ENCODE measurements at places on chromosomes 13 and 19.

- DNase-seq: no peak
Observed at GRCh38 chr13:99737481-99738245, 233.9 kb downstream of the ZIC5 start.

- no peak for DNase-seq
Observed at GRCh38 chr13:52776726-52777125, 37.1 kb upstream of the CNMD start.

GRCh38 chr13:51349016-51349415 is 9.5 kb downstream of the SERPINE3 start:
- no peak for DNase-seq

- DNase-seq: no peak
Observed at GRCh38 chr19:16860118-16860517, 28.7 kb upstream of the F2RL3 start.

DNA sequence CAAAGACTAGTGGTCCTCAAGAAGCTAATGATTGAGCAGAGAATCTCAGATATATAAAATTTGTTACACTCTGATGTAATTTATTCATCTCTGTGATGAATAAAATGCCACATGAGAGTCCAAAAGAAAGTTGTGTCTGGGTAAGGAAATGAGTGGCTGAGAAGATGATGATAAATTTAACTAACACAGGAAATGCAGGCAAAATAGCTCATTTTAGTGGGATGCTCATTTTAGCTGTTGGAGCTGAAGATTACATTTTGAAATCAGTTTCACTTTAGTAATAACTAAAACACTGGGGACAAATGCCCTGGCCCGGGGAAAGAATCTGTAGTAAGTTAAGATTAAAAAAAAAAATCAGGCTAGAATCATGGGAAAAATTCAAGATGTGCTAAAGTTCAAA is 35.2 kb downstream of the SPRY2 start:
- no peak for DNase-seq

DNA sequence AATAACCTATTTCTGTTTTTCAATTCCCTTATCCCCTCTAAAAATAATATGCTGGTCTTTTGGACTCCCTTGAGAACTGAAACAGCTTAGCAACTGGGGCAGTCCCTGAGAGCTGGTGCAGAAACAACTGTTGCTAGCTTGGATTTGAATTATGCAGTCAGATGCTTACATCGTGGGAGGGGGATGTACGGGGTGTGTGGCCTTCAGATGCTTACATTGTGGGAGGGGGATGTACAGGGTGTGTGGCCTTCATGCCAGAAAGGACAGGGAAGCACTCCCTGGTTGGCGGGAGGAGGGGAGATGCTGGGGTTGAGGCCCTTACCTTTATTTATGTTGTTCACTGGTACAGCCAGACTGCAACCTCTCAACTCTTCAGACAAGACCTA is 25.6 kb downstream of the LRCH1 start:
- no peak for DNase-seq

GRCh38 chr13:33296793-33297425 is 11.4 kb upstream of the STARD13 start:
- DNase-seq: no peak

- DNase-seq: no peak
Observed at GRCh38 chr19:21202865-21203494, 61.1 kb downstream of the ZNF431 start.

DNA sequence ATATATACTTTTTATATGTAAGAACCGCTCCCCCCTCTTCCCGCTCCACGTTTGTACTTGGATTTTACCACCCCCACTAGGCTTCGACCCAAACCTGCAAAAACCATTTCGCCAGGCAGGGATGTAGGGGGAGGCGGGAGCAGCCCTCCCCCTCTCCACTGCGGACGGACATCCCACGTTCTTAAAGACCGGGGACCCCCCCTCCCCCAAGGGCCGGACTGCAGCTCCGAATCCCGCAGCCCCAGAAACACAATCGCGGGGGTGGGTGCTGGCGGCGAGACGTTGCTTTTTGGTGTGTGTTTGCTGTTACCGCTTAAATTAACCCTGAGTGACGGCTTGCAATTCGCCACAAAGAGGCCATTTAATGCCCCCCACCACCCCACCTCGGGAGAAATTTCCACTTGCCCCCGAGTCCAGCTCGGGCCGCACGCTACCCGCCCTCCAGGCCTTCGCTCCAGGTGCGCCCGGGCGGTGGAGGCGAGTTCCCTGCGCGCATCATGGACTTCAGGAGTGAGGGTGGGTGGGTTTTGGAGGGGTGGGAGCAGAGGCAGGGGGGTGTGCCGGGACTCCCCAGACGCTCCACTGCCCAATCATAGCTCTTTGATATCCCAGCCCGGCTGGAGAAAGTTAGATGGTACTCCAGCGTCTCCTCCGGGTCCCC is 15.8 kb downstream of the NFIX start:
- no peak for DNase-seq
